ENCODE measurements at places on chromosomes 12 and 14.

DNA sequence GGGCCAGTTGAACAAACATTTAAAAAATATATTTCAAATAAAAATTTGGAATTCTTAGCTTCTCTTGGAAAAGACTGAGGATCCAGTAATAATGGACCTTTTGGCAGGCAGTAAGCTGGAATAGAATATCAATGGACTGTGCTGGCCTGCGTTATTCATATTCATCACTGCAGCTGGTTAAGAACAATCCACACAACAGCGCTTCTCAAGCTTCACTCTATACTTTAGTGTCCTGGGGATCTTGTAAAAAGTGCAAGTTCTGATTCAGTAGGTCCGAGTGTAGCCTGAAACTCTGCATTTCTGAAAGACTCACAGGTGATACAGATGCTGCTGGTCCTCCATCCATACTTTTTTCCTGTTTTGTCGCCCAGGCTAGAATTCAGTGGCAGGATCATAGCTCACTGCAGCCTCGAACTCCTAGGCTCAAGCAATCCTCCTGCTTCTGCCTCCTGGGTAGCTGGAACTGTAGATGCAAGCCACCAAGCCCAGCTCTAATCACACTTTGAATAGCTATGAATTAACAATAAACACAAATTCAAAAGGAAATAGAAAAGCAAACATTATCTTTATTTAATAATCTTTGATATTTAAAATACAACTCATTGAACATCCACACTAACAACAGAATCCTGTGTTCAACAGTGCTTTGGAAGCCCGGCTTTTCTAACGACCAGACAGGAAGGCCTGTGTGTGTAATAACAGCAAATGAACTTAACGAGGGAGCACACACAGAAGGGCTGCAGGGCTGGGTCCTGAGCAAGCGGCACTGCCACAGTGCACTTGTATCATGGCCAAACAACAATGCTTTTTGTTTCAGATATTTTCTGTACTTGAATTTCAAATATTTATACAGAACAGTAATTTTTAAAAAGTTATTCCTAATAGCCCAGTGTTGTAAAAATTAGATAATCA, 18.4 kb upstream of the TRIP11 start:
- DNase-seq, result no peak

GRCh38 chr12:126762150-126762549, 1504.8 kb upstream of the TMEM132C start:
- DNase-seq, result no peak

GRCh38 chr12:5295151-5295550, 136.8 kb upstream of the NTF3 start:
- DNase-seq, result no peak

- DNase-seq, result no peak
Measured at GRCh38 chr12:27158297-27158696, 75.9 kb upstream of the C12orf71 start.

DNA sequence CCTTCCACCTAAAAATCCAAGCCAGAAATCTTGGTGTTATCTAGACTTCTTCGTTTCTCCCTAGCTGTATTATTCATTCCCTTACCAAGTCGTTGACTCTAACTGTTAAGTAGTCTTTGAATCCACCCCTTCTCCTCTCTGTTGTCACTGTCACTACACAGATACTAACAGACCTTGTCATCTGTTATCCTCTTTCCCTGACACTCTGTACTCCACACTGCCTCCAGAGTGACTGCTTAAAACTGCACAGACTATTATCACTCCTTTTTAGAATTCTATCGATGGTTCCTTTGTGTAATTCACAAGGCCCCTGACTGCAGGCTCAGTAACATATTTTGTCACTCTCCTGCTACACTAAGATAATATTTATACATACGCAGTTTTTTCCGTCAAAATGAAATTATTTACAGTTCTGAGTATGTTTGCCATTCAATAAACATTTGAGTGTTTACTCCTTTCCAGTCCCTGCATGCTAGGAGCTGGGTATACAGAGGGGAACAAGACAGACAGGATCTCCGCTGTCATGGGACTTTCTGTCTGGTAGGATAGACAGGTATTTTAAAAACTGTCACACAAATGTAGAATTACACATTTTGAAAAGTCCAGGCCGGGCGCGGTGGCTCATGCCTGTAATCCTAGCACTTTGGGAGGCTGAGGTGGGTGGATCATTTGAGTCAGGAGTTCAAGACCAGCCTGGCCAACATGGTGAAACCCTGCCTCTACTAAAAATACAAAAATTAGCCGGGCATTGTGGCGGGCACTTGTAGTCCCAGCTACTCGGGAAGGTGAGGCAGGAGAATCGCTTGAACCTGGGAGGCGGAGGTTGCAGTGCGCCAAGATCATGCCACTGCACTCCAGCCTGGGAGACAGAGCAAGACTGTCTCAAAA, 3.8 kb downstream of the MARS1 start:
- no peak for DNase-seq

- no peak for DNase-seq
Measured at GRCh38 chr14:106343626-106344025, 817.2 kb downstream of the TMEM121 start.

DNA sequence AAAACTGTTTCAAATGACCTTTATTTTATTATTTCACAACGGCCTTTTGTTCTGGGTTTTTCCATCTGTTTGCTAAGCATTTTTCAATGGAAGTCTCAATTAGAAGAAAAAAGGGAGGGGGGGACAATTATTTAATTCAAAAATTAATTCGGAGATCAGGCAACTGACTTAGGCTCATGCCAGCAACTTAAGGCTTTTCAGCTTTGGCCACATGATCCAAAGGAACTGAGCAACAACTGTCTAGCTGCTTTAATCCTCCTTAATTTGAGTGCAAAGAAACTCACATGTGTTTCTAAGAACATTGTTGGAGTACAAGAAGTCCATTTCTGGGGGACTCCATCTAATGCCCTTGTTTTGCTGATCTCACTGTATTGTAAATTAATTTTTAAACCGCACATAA, 188.0 kb downstream of the EXOC5 start:
- no peak for DNase-seq

DNA sequence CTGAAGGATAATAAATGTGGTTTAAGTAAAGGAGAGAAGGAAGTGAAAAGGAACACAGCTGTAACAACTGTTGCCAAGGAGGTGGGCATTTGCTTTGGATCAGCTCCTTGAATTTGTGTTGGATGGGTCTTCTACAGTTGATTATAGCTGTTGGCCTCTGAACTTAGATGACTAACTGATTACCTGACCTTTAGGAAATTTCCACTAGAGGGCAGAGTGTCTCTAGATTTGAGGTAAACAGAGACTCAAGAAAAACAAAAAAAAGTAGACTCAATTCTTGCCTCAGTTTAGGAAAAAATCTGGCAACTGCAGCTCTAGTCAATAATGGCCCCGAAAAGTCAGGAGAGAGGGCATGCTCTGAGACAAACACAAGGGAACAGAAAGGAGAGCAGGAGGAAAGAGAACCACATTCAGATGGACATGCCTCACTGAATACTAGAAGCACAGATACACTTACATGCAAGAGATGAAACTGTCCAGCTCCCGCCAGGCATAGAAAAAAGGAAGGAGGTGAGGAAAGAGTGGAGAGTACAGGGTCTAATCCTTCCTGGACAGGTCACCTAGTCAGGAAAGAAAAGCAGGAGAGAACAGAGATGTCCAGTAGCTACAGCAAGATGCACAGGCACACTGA, 20.6 kb downstream of the COX14 start:
- DNase-seq, result no peak

Measured in nephron progenitor cell (in vitro differentiated cells).